Activated CD4-positive, alpha-beta T cell treated with anti-CD3 and anti-CD28 coated beads for 36 hours (primary cell): ENCODE measurements at places on chromosomes 7 and 10. TPM values are rescaled to one million over a fixed set of nuclear protein-coding genes. Genes with fewer than 3 reads are reported as not detected.

GRCh38 chr7:145212050-145212449, 376.2 kb upstream of the TPK1 start:
- DNase-seq: no peak

DNA sequence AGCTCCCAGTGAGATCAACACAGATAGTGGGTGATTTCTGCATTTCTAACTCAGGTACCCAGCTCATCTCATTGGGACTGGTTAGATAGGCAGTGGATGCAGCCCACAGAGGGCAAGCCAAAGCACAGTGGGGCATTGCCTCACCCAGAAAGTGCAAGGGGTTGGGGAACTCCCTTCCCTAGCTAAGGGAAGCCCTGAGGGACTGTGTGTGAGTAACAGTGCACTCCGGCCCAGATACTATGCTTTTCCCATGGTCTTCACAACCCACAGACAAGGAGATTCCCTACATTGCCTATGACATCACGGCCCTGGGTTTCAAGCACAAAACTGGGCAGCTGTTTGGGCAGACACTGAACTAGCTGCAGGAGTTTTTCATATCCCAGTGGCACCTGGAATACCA, 62.8 kb downstream of the PPP1R3A start:
- no peak for DNase-seq

FKBP6 gene
- not detected for total RNA-seq

GRCh38 chr7:40674316-40674715, 539.5 kb downstream of the SUGCT start:
- DNase-seq: no peak

- no peak for DNase-seq
Observed at GRCh38 chr7:117130262-117130661, 177.0 kb downstream of the ST7 start.

GRCh38 chr10:3236644-3237404, 64.2 kb upstream of the PITRM1 start:
- DNase-seq: no peak

HMX2 gene
- 0.28 TPM for total RNA-seq

- DNase-seq: no peak
Observed at GRCh38 chr10:108791794-108792474, 1131.4 kb downstream of the XPNPEP1 start.

GRCh38 chr10:114420811-114421485, 16.6 kb upstream of the AFAP1L2 start:
- DNase-seq: no peak

GRID1 gene
- not detected for total RNA-seq

HOXA4 gene
- total RNA-seq: 0.25 TPM

BTAF1 gene
- 59.0 TPM for total RNA-seq

DNA sequence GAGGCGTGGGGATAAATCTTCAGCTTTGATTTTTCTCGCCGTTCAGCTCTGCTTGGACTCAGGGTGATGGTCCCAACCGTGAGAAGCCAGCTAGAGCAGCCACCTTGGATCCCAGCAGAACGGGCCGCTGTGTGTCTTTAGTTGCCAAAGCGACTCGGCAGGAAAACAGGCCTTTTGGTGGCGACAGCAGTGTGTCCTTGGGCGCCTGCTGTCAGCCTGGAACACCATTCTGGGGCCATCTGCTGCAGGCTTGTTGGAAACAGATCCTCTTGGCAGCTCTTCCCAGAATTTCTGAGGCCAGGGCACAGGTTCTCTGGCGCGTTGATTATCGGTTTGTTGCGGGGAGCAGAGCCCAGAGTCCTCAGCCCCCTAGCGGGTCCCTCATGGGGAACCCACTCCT, 97.6 kb downstream of the CUX1 start:
- DNase-seq: no peak

GRCh38 chr7:29156907-29157452, 10.6 kb upstream of the CPVL start:
- peak; percentile 9 for DNase-seq

- no peak for DNase-seq
Observed at GRCh38 chr7:141366091-141366621, 185.1 kb upstream of the AGK start.

LLCFC1 gene
- total RNA-seq: not detected

FOXI2 gene
- not detected for total RNA-seq

- DNase-seq: no peak
Observed at GRCh38 chr7:87810130-87810529, 66.0 kb downstream of the SLC25A40 start.

DNA sequence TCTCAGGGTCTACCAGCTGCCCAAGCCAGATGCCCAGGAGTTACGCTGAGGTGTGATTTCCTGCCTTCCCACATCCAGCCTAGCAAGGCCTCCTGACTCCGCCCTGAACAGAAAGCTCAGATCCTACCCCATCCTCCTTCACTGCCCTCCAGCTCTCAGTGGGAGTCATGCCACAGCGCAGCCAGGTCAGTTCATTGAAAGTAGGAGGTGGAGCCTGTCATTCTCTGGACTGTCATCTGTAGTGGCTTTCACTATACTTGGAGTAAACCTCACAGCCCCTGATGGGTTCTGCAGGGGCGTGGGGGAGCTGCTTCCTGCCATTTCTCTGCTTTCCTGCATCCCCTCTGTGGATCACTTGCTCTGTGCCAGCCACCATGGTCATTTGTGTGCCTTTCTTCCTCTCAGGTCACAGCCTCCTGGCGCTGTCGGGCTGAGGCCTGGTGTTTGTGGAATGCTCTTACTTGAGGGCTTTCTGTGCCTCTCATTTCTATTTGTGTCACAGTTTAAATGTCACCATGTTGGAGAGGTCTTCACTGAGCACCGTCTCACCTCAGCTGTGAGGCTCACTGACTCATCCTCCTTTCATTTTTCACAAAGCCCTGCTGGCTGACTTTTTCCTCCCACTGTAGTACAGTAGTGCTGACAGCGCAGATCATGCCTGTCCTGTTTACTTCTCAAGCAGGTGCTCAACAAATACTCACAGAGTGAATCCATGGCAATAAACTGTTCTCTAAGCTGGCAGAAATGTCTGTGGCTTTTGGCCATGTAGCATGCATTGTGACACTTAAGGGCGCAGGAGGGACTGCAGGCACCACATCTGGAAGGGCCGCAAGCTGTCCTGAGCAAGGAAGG, 61.0 kb upstream of the TMEM248 start:
- peak; percentile 78 for DNase-seq

CPED1 gene
- not detected for total RNA-seq

PTF1A gene
- not detected for total RNA-seq
